ENCODE measurements at places on chromosomes 13 and 19.
A peak's percentile ranks its signal among the peaks of the same experiment; 100 is the strongest.

DNA sequence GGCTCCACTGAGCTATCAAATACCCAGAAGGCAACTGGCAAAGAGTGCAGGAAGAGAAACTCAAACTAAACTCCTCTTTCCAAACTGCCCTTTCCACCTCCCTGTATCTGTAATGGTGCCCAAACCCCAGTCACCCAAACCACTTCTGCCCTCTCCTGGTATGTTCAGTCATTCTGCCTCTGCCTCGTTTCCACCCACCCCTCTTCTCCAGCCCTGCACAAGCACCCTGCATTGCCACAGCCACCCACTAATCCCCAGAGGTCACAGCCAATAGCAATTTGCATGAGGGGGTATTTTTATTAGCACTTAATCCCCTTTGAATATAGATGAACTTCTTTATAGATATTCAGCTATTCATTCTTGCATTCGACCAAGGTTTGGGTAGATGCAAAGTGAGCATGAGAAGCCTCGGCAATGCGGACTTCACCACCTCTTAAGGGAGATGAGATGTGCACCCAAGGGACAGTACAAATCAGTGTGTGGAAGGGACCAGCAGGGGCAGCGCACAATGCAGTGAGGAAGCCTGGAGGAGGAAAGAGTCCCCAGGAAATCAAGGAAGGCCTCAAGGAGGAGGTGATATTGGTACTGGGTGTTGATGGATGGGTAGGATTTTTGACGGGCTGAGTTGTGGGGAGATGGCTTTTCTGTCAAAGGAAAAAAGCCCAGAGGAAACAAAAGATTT lies 12.4 kb downstream of the TMEM272 start:
- DNase-seq: peak; percentile 78

- no peak for DNase-seq
Measured at GRCh38 chr13:25203127-25203740, 31.1 kb upstream of the AMER2 start.

GRCh38 chr19:6393983-6394412 lies 1.0 kb upstream of the GTF2F1 start:
- peak; percentile 63 for DNase-seq

DNA sequence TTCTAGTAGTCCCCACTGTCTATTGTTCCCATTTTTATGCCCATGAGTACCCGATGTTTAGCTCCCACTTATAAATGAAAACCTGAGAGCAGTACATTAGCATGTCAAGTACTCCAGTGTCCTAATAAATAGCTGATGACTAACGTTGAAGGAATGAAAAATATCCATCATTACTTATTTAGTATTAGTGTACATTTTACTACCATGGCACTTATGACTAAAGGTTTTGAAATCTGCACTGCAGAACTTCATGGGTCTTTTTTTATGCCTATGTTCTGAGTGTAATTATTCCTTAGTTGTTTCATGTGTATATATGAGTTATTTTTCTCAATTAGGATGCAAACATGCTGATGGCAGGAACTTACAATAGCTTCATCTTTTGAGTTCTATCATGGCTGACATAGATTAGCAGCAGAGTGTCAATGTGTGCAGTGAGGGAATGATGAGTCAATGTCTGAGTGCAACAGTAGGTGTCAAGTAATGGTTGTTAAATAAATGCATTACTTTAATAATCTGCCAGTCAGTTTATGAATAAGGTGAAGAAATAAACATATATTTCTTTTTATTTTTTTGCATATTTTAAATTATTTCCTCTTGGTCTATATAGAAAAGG lies 188.4 kb downstream of the ITGBL1 start:
- no peak for DNase-seq

- peak; percentile 84 for DNase-seq
Measured at GRCh38 chr19:6572217-6572616, 18.7 kb downstream of the CD70 start.

GRCh38 chr13:112669881-112670499 lies 19.8 kb upstream of the ATP11A start:
- no peak for DNase-seq

DNA sequence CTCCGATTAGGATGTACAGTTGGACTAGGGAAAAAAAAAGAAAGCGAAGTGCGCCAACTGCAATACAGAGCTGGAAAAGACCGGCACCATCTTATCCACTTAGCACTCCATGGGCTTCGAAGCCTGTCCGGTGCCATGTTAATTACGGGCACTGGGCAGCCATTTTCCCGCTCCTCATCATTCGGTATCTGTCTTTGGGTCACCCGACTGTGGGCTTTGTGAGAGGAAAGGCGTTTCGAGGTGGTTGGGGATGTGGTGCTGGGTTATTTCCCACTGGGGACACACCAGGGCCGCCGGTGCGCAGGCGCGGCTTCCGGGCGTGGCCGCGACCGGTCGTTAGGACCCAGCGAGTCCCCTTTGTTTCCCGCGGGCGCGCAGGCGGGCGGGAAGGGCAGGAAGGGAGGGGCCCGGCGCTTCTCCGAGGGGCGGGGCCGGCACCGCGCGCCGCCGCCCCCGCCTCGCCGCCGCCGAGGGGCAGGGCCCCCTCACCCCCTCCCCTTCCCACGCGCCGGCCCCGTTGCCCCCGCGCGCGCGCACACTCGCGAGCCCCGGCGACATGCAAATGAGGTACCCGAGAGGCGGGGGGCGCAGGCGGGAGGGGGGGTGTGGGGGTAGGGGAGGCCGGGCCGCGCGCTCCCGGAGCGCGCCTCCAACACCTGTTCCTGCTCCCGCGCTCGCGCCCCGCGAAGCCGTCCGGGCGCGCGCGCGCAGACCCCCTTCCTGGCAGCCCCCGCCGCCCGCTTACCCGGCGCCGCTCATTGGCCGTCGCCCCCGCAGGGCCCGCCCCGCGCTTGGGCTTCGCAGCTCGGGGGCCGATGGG lies at the start of gene ZNF524:
TSS of gene ZNF524 (plus strand) at position 447 of the 820 bp plus-strand sequence. CDS start 1,825 bp downstream, outside the sequence.
- DNase-seq: peak; percentile 84

GRCh38 chr19:3690551-3691371 lies 9.5 kb downstream of the PIP5K1C start:
- DNase-seq: peak; percentile 38

- DNase-seq: peak; percentile 87
Measured at GRCh38 chr19:42199440-42200115, 17.9 kb downstream of the DEDD2 start.

GRCh38 chr19:30116984-30117555 lies 175.0 kb downstream of the URI1 start:
- DNase-seq: no peak

DNA sequence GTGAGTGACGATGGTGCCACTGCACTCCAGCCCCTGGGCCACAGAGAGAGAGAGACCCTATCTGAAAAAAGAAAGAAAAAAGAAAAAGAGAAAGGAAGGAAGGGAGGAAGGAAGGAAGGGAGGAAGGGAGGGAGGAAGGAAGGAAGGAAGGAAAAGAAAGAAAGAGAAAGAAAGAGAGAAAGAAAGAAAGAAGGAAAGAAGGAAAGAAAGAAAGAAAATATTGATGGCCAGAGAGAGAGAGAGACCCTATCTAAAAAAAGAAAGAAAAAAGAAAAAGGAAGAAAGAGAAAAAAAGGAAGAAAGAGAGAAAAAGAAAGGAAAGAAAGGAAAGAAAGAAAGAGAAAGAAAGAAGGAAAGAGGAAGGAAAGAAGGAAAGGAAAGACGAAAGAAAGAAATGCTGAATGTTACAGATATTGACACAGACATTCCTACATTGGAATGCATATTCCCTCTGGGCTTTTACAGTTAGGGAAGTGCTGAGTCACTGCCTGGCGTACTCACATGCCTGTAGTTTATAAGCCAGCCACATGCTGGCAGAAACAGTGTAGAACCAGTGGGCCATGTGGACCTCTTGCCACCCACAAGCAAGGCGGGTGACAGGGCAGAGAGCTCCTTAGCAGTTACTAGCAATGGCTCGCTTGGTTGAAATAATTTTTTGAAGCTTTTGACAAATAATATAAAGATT lies 34.6 kb upstream of the SLC46A3 start:
- DNase-seq: peak; percentile 73

- no peak for DNase-seq
Measured at GRCh38 chr19:51548213-51548651, 16.8 kb upstream of the SIGLEC6 start.

DNA sequence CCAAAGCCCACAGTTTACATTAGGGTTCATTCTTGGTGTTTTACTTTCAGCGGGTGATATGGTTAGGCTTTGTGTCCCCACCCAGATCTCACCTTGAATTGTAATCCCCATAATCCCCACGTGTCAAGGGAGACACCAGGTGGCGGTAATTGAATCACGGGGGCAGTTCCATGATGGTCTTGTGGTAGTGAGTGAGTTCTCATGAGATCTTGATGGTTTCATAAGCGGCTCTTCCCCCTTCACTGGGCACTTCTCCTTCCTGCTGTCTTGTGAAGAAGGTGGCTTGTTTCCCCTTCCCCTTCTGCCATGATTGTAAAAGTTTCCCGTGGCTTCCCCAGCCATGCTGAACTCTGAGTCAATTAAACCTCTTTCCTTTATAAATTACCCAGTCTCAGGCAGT lies 12.0 kb downstream of the FPR2 start:
- DNase-seq: peak; percentile 78

- no peak for DNase-seq
Measured at GRCh38 chr13:44906230-44906629, 83.0 kb downstream of the NUFIP1 start.

DNA sequence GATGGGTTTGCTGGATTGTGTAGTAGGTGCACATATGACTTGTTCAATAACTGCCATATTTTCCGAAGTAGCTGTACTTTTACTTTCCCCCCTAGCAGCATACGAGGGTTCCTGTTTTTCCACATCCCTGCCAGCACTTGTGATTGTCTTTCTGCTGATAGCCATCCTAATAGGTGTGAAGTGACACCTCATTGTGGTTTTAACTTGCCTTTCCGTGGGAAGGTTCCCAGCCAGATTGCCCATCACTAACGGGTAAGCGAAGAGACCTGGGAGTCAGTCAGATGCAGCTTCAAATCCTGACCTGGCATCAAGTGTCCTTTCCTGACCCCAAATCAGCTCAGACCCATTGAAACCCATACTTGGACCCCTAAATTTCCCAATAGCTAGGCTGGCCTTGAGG lies 4.5 kb downstream of the CLPTM1 start:
- no peak for DNase-seq

DNA sequence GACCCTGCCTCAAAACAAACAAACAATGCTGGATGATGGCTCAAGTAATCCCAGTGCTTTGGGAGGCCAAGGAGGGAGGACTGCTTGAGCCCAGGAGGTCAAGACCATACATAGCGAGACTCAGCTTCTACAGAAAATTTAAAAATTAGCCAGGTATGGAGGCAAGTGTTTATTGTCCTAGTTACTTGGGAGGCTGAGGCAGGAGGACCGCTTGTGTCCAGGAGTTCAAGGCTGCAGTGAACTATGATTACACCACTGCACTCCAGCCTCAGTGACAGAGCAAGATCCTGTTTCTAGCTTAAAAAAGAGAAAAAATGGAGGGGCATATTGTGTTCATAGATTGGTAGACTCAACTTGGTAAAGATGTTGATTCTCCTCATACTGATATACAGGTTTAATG lies 36.2 kb downstream of the KPNA3 start:
- no peak for DNase-seq

DNA sequence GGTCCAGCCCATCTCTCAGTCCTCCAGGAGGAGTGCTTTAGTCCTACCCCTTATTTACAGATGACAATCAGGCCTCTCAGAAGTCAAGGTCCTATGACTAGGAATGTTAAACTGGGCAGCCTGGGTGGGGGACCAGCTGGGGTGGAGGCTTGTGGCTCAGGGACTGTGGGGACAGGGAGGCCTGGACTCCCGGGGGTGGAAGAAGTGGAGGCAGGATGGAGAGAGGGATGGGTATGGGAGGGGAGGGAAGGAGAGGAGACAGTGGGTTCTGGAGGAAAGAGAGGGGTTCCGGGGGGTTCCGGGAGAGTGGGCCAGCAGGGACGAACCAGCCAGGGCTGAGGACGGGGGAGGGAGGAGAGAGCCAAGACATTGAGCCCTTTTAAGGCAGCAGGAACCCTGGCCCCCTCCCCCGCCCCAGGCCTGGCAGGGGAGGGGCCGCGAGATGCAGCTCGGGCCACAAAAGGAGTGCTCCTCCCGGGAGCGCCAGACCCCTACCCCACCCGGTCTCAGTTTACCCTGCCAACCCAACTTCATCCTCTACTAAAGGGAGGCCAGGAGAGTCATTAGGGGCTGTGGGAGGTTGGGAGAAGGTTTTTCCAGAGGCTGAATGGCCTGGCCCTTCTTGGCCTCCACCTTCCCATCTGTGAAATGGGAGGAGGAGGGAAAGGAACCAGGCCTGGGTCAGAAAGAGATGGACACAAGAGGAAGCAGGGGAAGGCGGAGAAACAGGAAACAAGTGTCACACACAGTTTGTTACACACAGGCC lies 1.7 kb downstream of the DMPK start:
- DNase-seq: peak; percentile 43

GRCh38 chr13:91904005-91904404 lies 505.6 kb downstream of the GPC5 start:
- DNase-seq: no peak

- DNase-seq: peak; percentile 86
Measured at GRCh38 chr19:4369109-4369887, 25.9 kb downstream of the MPND start.

- peak; percentile 88 for DNase-seq
Measured at GRCh38 chr19:48637948-48638830, 1.0 kb upstream of the DBP start.

DNA sequence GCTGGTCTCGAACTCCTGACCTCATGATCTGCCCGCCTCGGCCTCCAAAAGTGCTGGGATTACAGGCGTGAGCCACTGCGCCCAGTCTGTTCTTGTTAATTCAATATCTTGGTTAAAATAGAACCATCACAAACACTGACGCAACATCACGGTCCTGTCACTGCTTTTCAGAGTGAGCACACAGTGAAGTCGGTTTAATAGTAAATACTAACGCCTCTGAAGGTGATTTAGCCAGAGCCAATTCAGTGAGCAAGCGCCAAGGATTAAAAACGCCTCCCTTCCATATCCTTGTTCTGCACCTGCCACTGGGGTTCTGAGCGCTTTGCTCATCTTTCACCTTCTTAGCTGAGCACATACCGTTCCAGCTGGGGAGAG lies 30.3 kb downstream of the LAMP1 start:
- DNase-seq: no peak

GRCh38 chr19:36420961-36421748 lies 2.7 kb upstream of the ZFP82 start:
- DNase-seq: no peak

GRCh38 chr19:46137915-46138473 lies 10.0 kb upstream of the IGFL2 start:
- no peak for DNase-seq
